Stimulated activated CD8-positive, alpha-beta memory T cell treated with anti-CD3 and anti-CD28 coated beads, Interleukin-4, amount 100 ng/mL, for 24 hours (primary cell): ENCODE measurements at places on chromosomes 7 and 10.

GRCh38 chr10:45376371-45376801 is 2.4 kb downstream of the ALOX5 start:
- DNase-seq: no peak

DNA sequence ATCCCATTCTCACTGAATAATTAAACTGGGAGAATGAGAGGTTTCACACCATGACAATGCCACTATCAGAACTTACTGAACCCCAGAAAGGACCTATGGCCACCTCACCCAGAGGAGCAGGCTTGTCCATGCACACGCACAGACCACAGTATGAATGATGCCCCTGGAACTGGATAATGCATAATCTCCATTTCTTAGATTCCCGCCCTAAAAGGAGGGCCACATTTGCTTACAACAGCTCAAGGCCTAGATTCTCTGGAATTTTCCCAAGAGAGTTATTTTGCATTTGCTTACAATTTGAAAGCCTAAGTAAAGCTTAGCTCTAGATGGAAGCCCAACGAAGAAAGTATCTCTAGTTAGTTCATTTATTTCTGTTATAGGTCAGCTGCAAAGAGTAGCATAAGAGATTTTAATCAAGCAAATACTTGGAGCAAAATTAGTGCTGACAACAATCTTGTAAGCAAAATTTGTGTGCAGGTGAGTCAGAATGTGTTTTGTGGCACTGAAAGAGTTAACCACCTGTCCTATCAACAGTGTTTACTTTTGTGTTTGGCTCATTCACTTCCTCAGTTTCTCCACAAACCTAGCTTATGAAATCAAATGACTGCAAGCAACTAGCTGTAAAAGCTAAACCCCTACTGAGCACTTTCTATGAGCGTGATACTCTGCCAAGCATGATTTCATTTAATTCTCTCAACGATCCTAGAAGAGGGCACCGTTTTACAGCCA is 32.1 kb downstream of the ELMO1 start:
- DNase-seq: no peak

DNA sequence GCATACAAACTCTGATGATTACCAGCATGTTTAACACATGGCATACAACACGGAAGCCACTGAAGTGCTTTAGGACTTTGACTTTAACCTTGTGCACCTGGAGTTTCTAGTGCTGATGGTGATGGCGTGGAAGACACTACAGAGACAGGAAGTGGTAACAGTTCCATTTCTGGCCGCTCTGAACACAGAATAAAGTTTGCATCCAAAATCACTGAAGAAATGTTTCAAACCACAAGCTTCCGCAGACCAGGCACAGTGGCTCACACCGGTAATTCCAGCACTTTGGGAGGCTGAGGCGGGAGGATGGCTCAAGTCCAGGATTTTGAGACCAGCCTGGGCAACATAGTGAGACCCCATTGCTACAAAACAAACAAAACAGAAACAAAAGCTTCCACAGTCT is 40.3 kb upstream of the TNPO3 start:
- no peak for DNase-seq

GRCh38 chr7:84057576-84057975 is 137.0 kb downstream of the SEMA3A start:
- DNase-seq: no peak

DNA sequence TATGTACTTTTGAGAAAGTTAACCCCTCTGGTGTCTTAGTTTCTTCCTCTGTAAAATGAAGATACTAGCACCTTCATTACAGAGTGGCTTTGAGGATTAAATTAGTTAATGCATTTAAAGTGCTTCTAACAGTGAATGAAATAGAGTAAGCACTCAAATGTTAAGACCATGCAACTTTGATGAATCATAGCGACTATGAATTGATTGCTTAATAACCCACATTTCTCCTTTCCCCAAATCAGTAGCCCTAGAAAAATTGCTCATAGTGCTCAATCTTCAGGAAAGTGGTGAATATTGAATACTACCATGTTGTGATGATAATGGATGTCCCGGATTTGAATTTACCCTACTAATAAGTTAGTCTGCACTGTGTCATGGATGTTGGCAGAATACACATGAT is 48.1 kb downstream of the CD36 start:
- no peak for DNase-seq

DNA sequence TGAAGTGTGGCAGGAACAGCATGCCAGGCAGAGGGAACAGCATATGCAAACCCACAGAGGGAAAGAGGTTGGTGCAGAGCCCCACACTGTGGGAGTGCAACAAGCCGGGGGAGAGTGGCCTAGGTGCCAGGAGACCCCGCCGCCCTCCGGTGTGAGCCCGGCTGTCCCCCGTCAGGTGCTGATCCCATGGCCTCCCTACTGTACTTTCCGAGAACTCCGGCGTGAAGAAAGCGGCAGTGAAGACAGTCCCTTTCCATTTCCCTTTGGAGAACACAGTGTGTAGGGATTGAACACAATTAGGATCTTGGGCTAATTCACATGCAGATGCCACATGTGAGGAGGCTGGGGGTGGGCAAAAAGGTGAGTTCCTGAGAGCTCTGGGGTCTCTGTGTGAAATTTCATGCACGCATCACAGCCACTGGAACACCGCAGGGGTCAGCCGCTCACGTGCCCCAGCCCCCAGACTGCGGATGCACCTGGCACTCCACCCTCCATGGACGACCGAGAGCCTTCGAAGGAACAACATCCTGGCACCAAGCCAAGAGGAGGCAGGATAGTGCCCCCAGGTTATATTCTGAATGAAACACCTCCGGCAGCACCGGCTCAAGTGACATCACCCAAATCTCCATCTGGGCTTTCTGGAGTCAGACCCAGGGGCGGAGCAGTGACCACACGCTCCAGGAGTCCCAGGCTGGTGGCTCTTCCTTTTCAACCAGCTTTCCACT is 82.1 kb upstream of the PPP2R2D start:
- DNase-seq: no peak
